ENCODE measurements at places on chromosomes 12 and 14. TPM values are rescaled to one million over a fixed set of nuclear protein-coding genes. Genes with fewer than 3 reads are reported as not detected.

SLCO1C1 gene
- total RNA-seq: not detected

NINJ2 gene
- total RNA-seq: 1.8 TPM

SLC25A47 gene
- not detected for total RNA-seq

CHST11 gene
- not detected for total RNA-seq

TDRD9 gene
- not detected for total RNA-seq

MLF2 gene
- 183 TPM for total RNA-seq

DNA sequence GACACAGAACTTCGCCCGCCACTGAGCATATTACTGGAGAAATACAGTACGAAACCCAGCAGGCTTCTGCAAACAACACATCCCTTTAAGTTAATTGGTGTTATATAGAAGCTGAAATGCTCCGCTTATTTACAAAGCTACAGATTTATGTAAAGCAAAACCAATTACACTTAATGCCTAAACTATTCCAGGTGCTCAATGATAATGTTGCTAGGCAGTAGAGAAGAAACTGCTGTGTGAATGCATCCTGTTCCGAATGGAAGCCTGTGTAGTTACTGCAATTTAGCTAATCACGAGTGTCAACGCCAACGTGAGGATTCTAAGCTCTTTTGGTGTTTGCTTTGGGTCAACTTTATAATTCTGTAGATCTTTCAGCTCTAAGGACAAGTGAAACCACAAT, 89.8 kb downstream of the SLC15A5 start:
- no peak for DNase-seq

DNA sequence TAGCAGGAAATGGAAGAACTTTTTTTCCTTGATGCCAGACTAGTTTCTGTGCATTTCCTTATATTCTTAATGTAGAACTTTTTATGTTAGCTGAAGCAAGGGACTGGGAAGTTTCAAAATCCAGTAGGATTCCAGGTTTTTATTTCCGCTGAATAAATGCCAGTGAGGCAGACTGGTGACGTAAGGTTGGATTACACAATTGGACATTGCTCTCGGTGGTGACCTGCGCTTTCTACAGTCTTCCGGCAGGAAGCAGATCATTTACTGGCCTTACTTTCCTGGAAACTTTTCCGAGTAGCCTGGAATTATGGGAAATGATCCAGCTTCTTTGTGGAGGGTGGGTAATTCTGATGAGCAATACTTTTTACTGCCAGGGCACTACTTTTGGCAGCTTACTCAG, 3.6 kb downstream of the IFT43 start:
- DNase-seq: no peak

- DNase-seq: no peak
These were observed 4.8 kb downstream of the DGKA start for GRCh38 chr12:55935738-55936151.

- no peak for DNase-seq
These were observed 1.6 kb downstream of the TDP1 start for GRCh38 chr14:89957376-89957775.

DNA sequence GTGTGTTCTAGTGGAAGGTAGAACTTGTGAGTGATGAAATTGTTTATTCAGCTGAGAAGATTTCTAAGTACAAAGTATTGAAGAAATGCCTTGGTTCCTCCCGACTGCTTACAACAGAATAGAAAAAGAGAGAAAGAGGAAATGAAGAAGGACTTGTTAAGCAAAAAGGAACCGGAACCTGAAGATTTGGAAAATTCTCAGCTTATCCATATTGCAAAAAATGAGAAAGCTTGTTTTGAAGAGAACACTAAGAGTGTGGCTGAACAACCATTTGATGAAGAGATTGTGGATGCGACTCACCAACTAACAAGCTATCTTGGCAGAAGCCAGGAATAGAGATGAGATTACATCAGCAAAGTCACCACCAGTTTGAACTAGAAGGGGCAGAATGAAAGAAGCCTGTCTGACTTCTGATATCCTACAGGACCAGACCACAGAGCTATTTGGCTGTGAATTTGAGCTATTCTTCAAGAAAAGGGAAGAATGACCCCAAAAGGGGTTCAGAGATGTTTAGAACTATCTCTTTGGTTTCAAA, 15.1 kb downstream of the NDUFA9 start:
- DNase-seq: no peak

DNA sequence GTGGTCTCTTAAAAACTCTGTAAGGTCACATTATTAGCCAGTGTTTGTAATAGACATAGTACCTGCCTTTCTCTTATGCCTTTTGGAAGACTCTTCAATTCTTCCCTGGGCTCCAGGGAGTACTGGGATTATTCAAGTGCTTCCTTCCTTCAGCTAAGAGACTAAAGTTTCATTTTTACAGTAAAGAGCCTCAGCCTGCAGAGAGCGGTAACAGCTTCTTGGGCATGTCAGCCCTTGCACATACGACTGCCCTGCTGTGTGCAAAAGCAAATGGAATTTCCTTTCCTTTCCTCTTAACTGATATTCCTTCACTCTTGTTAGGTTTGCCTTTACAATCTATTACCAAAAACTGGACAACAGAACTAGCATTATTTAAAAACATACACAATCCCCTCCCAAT, 32.9 kb upstream of the AMIGO2 start:
- DNase-seq: no peak

DNA sequence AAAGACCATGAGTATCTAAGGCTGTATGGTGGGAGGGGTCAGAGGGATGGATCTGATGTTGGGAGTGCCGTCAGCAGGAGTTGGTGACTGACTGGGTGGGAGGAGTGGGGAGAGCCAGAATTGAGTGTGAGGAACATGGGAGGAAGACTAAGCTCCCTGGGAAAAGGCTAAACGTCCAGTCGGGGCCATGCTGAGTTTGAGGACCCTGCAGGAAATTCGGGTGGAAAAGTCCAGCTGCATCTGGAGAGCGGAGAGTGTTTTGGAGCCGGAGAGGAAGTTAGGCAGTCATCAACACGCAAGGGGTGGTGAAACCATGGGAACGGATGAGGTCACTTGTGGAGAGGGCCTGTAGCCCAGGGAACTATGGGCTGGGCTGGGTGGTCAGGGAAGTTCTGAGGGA, 60.9 kb downstream of the ELK3 start:
- no peak for DNase-seq

DNA sequence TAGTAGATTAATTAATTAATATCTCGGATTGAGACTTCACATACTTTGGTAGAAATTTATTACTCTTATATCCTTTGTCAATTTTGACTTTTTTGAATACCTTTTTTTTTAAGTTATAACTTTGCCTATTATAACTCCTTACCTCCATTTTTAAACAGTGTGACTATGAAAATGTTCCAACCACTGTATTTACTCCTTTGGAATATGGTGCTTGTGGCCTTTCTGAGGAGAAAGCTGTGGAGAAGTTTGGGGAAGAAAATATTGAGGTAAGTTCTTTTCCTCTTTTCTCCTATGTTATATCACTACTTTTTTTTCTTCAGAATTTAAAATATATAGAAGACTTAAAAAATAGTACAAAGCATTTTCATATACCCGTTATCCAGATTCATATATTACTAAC, 27.8 kb downstream of the EID3 start:
- no peak for DNase-seq

GRCh38 chr12:26135010-26135420, 10.2 kb upstream of the BHLHE41 start:
- DNase-seq: no peak

GRCh38 chr12:48216785-48217184, 13.7 kb upstream of the OR10AD1 start:
- DNase-seq: no peak

GRCh38 chr12:100170313-100170858, 27.7 kb upstream of the BLTP3B start:
- no peak for DNase-seq

GRCh38 chr12:34347367-34347766, 325.1 kb downstream of the ALG10 start:
- peak; percentile 41 for DNase-seq

- DNase-seq: no peak
These were observed 71.7 kb upstream of the ETV6 start for GRCh38 chr12:11577658-11578260.

DNA sequence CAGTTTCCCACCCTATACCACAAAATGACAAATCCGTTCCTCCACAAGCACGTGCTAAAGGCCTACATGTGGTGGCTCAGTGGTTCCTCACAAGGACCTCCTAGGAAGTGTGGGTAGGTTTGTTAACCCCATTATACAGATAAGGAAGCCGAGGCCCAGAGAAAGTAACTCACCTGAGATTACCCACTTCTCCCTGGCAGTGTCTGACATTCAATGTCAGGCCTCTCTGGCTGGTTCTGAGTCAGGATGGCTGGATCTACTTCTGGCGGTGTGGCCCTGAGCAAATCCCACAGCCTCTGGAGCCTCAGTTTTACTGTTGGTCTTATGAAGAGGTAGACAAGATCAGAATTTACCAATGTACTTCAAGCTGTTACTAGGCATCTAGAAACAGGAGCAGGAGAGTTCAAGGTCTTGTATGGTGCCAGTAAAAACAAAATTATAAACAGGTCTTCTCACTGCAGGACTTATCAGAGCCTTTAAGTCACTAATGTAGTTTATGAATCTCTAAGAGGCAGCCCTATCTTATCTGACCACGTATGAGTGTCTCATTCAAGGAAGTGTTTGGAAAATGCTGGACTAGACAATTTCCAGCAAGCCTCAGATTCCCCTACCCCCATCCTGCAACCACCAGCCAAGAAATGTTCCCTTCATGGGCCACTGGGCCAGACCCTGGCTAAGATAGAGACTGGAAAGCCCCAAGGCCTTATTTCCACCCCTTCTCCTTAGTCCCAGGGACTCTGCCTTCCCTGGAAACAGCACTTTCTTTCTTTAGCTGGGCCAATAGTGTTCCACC, 4.2 kb downstream of the HSPB8 start:
- no peak for DNase-seq

DNA sequence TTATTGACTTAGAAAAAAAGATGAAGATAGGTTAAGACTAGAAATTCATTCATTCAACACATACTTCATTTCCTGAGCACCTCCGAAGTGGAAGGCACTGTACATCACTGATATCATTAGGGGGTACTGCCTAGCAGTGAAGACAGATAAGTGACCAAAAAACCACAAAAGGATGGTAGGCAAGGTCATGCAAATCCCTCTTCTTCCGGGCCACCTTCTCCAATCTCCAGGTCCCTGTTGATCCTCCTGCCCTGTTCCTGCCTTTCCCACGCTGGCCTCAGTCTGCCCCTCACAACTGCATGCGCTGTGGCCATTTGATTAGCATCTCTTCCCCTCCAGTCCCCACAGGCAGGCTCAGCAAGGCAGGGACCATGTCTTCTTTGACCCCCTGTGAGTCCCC, 60.8 kb downstream of the SETD3 start:
- no peak for DNase-seq

GRCh38 chr12:62075870-62076269, 184.3 kb upstream of the USP15 start:
- no peak for DNase-seq

- no peak for DNase-seq
These were observed 26.2 kb upstream of the PPM1A start for GRCh38 chr14:60222820-60223219.

DNA sequence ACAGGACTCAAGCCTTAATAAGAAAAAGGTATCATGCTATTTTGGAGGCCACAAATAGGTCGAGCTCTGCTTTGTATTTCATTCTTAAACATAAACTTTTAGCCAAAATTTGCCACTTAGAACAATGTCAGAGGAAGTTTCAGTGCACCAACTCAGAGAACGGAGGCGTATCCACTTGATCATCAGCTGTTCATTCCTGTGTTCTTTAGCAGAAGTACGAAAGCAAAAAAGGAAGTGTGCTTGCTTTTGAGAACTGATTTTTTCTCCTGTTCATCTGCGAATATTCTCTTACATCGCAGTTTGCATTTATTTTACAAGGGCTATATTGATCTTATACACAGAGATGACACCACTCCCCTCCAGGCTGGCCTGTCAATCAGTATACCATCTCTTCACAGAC, 188.6 kb upstream of the SOX5 start:
- DNase-seq: no peak

GRCh38 chr14:55031190-55031589, 4.2 kb downstream of the SOCS4 start:
- DNase-seq: no peak

- DNase-seq: no peak
These were observed 4.1 kb upstream of the KRT84 start for GRCh38 chr12:52389313-52390207.

GRCh38 chr14:90969531-90970166, 90.8 kb downstream of the RPS6KA5 start:
- peak; percentile 68 for DNase-seq

- DNase-seq: no peak
These were observed 1.2 kb downstream of the EDDM3B start for GRCh38 chr14:20769421-20769820.

GRCh38 chr12:60421741-60422140, 825.9 kb downstream of the SLC16A7 start:
- DNase-seq: no peak

DNA sequence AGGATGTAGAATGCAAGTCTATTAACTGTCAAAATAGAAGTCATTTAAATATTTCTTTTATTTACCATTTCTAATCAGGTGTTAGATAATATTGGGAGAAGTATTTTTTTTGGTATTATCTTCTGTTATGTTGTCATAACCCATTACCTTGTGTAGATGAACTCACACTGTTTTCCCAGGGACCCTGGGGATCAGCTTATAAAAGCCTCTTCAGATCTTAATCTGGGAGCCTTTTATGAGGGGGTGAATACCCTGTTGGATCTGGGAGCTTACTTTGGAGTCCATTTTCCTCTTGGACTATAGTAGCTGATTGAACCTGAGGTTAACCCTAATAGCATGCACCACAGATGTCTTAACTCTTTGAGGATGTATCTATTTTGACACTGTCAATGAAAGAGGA, 176.3 kb upstream of the ATP2B1 start:
- DNase-seq: peak; percentile 29

DNA sequence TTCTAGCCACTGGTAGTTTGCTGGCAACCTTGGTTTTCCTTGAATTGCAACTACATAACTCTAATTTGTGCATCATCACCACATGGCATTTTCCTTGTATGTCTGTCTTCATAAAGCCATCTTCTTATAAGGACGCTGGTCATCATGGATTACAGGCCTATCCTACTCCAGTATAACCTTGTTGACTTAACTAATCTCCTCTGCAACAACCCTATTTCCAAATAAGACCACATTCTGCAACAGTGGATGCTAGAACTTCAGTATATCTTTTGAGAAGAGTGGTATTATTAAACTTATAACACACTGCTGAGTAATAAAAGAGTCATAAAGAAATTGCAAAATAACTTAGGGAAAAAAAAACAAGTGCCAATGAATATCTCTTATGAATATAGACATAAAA, 511.8 kb upstream of the FOXG1 start:
- DNase-seq: no peak
